ENCODE measurements at places on chromosomes 5 and 9.

DNA sequence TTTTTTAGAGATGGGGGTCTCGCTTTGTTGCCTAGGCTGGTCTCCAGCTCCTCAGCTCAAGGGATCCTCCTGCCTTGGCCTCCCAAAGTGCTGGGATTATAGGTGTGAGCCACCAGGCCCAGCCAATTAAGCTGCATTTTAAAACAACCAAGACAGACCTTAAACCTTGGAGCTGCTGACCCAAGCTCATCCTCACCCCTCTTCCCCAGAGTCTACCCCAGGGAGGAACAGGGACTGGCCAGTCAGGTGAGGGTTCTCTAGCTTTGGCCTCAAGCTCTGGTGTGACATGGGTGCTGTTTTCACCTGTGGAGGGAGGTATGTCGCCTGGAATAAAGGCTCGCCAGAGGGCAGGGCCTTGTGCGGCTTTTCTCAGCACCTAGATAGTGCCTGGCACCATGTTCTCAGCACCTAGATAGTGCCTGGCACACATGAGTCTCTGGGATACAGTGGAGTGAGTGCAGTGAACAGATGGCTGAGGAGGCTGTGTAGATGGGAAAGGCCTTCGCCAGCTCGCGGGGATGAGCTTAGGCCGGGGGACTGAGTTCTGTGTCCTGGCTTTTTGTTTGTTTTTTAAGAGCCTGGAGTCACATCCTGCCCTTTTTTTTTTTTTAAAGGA lies 7.4 kb downstream of the CDK9 start:
- no peak for DNase-seq

DNA sequence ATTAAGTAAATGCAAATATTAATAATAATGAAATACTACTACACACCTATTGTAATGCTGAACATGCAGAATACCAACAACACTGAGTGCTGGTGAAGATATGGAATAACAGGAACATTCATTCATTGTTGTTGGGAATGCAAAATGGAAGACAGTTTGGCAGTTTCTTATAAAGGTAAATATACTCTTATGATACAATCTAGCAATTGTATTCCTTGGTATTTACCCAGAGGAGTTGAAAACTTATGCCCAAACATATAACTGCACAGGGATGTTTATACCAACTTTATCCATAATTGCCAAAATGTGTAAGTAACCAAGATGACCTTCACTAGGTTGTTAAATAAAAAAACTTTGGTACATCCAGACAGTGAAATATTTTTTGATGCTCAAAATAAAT lies 636.8 kb downstream of the PRR16 start:
- DNase-seq: no peak

- DNase-seq: no peak
Measured at GRCh38 chr5:136528481-136529030, 163.2 kb upstream of the TRPC7 start.

- DNase-seq: no peak
Measured at GRCh38 chr5:9062873-9063272, 483.0 kb downstream of the SEMA5A start.

GRCh38 chr5:51382521-51383130 lies 622 bp upstream of the ISL1 start:
- DNase-seq: no peak

DNA sequence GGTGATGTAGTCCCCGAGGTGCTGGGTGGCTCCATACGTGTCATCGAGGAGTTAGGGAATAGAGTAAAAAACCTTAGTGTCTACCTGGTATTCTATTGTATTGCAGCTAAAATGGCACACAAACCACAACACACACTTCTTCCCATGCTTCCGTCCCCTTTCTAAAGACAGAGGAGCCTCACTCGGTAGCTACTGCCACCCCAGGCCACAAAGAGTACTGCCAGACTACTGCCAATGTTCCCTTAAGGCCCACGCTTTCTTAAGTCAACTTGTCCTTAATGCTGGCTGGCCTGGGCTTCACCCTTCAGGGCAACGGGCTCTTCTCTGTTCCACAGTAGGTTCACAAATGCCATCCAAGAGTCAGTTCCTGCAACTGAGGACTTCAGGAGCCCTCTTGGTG lies 673.0 kb downstream of the ELAVL2 start:
- DNase-seq: no peak

GRCh38 chr5:139658928-139659667 lies 10.9 kb downstream of the CXXC5 start:
- DNase-seq: no peak

GRCh38 chr5:3490957-3491507 lies 104.6 kb upstream of the IRX1 start:
- no peak for DNase-seq

DNA sequence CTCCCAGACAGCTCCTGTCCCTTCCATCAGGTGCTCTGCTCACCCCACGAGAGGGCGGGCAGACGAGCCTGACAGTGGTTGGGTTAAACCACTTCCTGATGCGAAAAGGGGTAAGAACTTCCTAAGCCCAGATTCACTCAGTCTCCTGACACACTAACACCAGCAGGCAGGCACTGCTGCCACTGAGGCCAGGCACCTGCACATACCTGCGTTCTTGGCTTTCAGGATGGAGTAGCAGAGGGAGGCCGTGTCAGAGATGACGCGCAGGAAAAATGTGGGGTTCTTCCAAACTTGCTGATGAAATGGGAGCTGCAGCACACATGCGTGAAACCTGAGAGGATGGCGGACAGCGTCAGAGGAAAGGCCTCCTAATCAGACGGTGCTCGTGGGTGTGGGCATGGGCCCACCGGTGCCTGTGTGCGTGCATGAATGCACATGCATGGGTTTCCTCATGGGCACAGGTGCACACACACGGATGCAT lies 29.9 kb downstream of the SLC6A18 start:
- DNase-seq: peak; percentile 33

DNA sequence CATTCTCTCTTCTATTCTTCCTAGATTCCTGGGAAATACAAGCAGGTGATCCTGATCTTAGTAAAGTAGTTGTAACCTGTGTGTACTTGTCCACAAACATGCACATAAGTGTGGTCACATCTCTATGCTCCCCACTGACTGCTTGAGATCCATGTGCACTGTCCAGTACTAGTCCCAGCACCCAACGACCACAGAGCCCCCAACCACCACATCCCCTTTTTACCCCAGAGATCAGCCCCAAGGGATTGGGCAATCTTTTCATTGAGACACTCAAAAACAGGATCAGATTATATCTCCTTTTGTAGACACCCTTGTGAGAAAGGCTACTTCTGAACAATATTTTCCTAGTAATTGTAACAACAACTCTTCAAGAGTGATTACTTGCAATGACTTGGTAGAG lies 240.6 kb downstream of the ACTL7B start:
- no peak for DNase-seq

DNA sequence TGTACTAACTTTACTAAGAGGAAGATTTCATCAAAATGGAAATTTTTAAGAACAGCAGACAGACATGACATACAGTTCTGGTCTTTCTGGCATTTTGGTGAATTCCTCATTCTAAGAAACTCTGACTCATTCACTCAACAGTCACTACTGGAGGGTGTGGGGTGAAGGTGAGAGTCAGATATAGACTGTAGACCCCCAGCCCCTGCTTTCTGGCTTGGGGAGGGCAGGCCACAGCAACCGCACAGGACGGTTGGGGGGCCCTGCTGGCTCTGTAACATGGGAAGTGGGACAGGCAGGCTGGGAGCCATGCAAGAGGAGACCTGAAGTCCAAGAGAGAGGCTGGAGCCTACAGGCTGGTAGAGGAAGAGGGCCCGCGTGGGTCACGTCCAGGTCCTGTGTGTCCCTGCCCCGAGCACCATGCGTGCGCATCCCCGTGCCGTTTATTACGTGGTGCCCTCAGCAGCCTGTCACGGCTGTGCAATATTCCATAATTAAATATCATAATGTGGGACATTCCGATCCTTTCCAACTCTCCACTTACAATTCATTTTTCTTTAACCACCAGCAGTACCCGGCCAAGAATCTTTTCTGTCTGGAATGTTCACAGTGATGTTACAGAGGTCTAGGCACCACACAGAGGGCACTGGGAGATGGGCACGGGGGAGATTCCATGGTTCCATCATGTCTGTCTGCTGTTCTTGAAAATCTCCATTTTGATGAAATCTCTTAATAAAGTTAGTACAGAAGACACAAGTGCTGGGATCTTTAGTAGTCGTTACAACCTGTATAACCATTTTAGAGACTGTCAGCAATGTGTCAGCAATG lies 75.5 kb downstream of the SEMA4D start:
- peak; percentile 74 for DNase-seq

DNA sequence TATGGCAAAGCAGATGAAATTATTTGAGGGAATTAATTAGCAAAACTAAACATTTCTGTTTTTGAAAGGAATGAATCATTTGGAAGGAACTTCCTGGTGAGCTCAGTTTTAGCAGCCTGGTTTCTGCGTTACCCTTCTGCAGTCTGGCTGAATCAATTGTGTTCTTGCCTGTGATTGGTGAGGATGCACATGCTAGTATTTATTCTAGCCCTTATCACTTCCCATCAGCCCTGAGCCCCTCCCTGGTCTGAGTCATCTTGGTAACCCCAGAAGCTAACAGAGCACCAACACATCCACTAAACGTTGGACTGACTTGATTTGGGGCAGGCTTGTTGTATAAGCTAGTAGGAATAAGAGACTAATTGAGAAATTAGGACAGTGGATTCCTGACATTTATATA lies 6.6 kb downstream of the TJP2 start:
- DNase-seq: no peak

DNA sequence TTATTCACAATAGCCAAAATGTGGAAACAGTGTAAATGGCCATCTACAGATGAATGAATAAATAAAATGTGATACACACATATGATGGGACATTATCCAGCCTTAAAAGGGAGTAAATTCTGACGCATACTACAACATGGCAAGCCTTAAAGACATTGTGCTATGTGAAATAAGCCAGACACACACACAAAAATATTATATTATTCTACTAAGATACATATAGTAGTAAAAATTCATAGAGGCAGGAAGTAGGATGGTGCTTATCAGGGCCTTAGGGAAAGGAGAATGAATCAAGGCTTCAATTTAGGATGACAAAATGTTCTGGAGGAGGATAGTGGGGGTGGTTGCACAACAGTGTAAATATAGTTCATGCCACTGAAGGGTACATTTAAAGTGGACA lies 346.7 kb upstream of the SMARCA2 start:
- no peak for DNase-seq

DNA sequence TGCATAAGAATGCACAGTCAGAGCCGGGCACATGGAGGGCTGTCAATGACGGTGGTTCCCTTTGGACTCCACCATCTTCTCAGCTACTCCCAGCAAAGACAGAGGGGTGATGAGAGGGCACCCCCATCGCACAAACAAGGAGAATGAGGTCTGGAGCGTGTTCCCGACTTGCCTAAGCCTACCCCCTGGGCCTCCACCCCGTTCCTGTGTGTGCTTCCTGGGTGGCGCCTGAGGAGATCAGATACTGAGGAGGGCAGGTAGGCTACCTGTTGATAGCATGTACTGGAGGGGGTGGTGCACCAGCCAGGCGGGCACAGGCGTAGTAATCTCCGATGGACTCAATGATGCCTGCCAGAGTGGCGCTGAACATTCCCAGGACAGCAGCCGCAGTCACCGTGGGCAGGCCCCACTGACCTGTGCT lies 4.1 kb downstream of the SLC23A1 start:
- no peak for DNase-seq

GRCh38 chr9:18010492-18010891 lies 431.6 kb downstream of the SH3GL2 start:
- DNase-seq: no peak

DNA sequence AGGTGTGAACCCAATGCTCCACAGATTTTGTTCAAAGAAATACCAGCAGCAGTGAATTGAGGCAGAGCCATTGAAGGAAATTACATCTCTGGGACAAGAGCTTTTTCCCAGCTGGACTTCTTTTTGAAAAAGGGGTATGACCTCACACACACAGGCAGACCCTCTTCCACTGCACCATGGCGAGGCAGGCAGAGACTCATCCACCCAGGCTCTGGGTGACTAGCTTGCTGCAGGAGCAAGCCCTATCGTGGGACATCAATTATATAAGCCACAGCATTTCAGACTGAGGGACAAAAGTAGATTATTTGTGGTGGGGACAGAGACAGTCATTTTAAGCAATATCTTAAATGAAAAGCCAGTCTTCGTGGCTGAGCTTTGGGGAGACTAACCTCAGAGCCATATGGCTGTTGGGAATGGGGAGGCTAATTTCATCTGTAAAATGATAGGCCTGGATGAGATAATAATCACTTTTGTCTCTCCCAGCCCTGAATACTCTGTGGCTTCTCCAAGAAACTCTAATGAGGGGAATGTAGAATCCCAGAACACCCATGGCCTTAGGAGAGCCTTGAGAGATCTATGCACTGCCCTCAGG lies 113.1 kb upstream of the TNC start:
- DNase-seq: no peak

- peak; percentile 7 for DNase-seq
Measured at GRCh38 chr5:148179234-148179824, 11.0 kb downstream of the SPINK14 start.

- DNase-seq: no peak
Measured at GRCh38 chr5:39151745-39152144, 67.6 kb downstream of the FYB1 start.

GRCh38 chr5:159735036-159735435 lies 181.2 kb upstream of the ADRA1B start:
- DNase-seq: no peak

- DNase-seq: no peak
Measured at GRCh38 chr5:171155621-171156020, 153.4 kb upstream of the TLX3 start.

GRCh38 chr5:160036884-160037283 lies 27.9 kb downstream of the TTC1 start:
- DNase-seq: no peak

DNA sequence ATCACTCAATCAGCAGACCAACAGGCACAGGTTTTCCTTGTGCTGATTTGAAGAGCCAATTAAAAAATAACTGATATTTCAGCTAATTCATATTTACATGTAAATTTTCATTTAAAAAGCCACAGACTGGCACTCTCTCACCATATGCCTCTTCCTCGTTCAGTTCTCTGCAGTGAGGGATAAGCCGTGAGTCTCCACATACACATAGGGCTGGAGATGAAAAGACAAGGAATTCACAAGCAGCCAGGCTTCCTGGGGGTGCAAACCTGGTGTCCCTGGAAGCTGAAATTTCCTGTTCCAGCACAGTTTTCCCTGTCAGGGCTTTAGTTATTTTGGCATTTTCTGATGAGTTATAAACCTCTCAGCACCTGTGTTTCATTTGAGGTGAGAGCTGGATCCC lies 323.9 kb upstream of the PANK3 start:
- DNase-seq: no peak

GRCh38 chr5:113450462-113450861 lies 15.7 kb upstream of the TSSK1B start:
- no peak for DNase-seq

DNA sequence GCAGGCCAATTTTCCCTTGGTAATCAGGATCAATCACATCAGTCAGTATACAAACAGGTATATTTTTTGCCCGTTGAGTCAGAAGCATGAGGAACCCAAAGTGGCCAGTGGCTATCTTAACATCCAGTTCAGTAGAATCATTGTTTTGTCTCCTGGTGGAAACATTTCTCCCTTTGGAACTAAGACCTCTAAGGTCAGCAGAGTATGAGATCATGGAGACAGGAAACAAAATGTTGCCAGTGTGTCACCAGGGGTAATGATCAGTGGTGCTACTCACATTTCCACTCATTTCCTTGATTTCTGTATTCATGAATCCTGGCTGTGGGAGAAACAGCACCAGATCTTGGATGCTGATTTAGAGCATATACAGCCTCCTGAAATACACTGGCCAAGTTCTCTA lies 553.0 kb downstream of the CSNK1G3 start:
- DNase-seq: no peak

All from stimulated activated naive CD8-positive, alpha-beta T cell treated with anti-CD3 and anti-CD28 coated beads, Interleukin-15, amount 100 ng/mL, for 72 hours (primary cell).